Activated CD4-positive, alpha-beta T cell treated with anti-CD3 and anti-CD28 coated beads for 24 hours (primary cell): ENCODE measurements at places on chromosomes 4 and X.

GRCh38 chrX:28312965-28313364 lies 274.3 kb upstream of the IL1RAPL1 start:
- DNase-seq: no peak

DNA sequence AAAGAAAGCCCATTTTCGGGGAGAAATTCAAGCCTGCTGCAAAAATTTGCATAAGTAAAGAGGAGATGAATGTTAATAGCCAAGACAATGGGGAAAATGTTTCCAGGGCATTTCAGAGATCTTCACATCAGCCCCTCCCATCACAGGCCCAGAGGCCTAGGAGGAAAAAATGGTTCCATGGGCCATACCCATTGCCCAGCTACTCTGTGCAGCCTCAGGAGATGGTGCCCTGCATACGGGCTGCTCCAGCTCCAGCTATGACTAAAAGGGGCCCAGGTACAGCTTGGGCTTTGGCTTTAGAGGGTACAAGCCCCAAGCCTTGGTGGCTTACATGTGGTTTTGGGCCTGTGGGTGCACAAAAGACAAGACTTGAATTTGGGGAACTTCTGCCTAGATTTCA lies 168.0 kb upstream of the DIPK2B start:
- DNase-seq: no peak

- DNase-seq: no peak
Observed at GRCh38 chr4:183666088-183666487, 7.0 kb downstream of the TRAPPC11 start.

- DNase-seq: no peak
Observed at GRCh38 chrX:109624641-109625616, at the start of gene KCNE5. Gene KCNE5, minus strand, starts transcription at chrX:109625172. Its CDS starts 152 bp downstream, at chrX:109625020.

GRCh38 chr4:138437263-138437851 lies 195.2 kb upstream of the SLC7A11 start:
- no peak for DNase-seq

GRCh38 chr4:77454858-77455257 lies 150.8 kb upstream of the CXCL13 start:
- DNase-seq: no peak

DNA sequence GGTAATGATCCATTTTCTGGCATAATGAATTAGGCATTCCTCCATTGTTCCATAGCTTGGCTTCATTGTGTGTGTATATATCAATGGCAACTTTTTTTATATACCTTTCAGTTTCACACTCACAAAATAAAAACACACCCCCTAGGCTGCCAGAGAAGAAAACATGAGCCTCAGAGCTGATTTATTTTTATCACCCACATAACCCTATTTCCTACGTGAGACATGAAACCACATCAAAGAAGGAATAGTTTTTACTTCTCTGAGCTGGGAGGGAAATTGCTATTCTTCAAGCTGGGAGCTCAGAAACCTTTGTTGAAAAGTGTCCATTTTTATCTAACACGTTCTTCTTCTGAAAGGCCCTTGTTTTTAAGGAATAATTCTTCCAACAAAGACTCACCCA lies 126.7 kb upstream of the RAI2 start:
- no peak for DNase-seq

DNA sequence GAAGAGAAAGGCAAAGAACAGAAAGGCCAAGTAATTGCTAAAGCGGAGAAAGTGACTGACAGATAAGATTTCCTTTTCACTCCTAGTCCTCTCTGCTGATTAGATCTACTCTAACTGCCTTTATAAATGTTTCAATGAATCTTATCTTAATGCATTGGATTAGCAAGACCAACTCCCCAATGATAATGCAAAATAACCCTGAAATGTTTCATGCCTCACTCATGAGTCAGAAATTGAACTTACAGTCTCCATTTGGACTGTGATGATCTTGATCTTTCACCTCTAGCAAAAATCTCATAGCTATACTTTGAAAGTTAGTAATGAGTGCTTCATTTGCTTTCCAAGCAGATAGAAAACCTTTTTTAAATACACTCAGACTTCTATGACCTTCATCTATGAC lies 26.5 kb downstream of the SLC10A7 start:
- no peak for DNase-seq

DNA sequence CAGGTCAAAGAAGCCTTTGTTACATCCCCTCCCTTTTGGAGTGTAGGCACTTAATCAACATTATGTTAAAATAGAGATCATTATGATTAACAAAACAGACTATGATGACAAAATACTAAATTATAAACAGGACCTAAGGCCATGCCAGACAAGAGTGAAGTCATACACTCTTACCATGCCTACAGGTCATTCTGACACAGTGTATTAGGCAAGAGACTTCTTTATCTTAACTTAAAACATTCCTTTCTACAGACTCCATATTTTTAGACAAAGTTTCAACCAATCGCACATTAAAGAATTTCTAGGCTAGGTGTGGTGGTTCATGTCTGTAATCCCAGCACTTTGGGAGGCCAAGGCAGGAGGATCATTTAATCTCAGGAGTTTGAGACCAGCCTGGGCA lies 128.6 kb upstream of the SLC34A2 start:
- DNase-seq: no peak

DNA sequence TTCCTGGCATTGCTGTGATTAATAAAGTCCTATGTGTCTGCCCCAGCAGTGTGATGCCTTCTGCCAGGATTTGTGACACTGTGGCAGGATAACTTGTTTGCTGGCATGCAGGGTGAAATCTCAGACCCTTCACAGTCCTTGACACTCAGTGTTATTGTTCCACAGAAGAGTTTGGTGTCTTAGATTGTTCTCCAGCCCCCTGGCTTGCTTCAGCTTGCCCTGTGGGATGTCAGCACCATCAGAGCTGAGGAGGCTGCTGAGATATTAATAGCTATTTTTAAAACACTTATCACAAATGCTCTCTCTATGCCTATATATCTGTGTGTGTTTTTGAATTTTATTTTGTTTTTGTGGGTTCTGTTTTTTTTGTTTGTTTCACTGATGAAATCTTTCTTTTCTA lies 136.9 kb downstream of the TSPAN5 start:
- DNase-seq: no peak

DNA sequence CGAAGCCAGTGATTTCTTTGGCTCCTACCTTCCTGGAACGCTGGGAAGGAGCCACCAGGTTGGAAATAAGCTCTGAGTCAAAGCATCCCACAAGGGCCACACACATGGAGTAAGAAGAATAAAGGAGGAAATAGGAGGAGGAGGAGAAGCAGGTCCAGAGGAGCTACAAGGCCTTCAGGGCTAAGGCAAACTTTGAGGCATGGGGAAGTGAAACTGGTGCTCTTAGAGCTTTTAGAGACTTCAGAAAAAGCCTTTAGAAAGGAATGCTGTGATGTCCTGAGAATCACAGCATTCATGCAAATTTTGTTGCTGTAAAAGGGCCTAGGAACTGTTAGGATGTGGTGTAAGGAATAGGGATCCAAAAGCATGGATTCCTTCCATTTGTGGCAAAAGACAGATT lies 135.9 kb upstream of the ARHGEF9 start:
- DNase-seq: no peak

DNA sequence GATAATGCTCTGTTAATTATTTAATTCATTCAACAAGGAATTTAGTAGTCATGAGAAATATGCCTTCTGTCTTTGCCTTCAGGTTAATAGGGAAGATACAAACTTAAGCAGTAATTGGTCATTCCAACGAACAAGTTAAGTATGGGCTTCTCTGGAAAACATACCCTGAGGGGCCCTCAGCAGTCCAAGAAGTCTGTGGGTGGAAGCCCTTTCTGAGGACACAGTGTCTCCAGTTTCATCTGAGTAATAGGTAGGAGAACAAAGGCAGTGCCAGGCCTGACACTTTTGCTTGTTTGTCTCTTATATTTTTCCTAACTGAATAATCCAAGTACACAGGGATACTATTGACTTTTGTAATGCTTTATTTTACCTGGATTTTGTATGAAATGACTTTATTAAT lies 262.5 kb downstream of the FBXW7 start:
- DNase-seq: no peak

- DNase-seq: no peak
Observed at GRCh38 chr4:11053601-11054220, 369.1 kb upstream of the CLNK start.

DNA sequence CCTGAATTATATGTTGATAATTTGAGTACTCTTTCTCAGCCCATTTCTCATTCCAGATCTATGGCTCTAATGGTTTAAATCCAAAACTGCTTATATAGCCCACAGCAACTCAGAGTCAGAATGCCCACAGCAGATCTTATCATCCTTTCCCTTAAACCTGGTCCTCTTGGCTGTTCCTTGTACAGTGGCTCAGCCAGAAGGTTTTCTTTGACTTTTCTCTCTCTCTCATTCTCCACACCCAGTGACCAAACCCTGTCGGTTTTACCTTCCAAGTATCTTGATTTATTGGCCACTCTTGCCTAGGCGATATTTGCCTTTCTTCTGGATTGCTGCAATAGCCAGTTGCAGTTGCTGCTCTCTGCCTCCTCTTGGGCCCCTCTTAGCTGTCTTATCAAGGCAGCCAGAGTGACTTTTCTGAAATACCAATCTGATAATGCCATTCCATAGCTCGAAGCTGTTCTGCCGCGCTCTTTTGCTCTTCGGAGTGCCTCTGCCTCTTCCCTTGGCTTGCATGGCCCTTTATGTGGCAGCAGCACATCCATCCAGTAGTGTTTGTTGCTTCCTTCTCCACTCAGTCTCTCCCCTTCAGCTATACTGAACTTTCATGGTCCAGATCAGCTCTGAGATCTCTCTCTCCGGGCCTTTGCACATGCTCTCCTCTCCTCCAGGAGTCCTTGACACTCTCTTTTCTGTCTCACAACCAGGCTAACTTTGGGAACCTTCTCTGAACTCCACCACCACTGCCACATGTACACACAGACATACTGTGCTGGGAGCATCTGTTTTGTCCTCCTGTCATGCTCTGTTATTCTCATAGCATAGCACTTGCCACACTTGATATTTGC lies 11.8 kb downstream of the GAB1 start:
- no peak for DNase-seq

GRCh38 chr4:148998719-148999118 lies 556.5 kb upstream of the NR3C2 start:
- no peak for DNase-seq

- no peak for DNase-seq
Observed at GRCh38 chr4:179768996-179769395, 2326.8 kb upstream of the AGA start.

DNA sequence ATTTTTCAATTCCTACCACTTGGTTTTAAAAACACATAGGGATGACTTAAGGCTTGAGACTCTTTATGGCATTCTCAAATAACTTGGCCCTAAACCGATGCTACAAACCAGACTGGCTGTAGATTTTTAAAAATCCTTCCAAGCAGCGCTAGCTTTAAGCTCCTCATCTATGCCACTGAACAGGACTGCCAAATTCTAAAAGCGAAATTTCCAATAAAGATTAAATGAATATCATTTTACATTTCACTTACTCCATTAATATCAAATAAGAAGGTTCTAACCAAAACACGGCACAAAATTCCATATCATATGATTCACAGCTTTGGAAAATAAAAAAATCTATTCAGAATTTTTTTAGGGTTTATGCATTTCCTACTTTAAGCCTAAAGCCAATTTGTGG lies 134.2 kb downstream of the FANCB start:
- no peak for DNase-seq

DNA sequence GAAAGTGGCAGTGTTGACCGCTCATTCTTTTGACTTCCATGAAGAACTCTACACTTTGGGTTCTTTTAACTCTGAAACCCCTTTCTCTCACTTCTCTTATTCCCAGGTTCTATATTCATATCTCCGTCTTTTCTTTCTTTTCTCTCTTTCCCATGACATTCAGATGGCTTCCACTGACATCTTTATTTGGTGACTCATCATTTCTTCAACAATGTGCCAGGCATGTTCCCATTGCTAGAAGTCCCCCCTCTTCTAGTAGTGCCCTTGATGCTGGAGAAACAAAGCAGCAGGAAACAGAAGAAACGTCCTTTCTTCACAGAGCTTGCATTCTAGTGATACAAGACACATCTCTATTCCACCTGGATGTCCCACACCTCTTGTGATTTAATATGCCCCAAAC lies 33.3 kb downstream of the PKD2 start:
- DNase-seq: no peak

DNA sequence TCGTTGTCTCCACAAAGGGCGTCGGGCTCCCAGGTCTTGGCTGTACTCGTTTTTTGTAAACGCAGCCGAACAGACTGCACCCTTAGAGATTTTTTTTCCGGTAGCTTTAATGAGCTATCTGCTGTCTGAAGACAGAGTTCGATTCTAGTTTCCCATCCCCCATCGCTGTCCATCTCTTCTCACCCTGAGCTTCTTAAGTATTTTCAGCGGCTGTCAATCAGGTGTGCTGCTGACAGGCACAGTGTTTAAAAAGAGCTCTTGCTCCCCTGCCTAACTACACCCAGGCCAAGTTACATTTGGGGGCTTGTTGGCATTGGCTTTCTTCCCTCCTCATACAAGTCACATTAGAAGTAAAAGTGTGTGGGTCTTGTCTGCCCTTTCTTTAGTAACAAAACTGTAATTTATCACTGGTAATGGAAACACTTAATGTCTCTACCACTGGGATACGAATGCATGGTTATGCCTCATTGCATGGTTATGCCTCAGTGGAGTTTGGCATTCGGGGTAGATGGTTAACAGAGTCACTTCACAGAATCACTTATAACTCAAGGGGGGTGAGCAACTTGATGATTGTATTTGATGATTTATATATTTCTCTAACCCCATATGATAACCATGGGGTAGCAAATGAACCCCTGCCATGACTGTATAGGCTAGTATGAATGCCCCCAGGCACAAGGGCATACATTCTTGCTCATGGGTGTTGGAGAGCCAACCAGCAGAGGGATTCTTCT lies 1.4 kb upstream of the ARHGAP6 start:
- no peak for DNase-seq

GRCh38 chrX:46670316-46670715 lies 88.6 kb downstream of the SLC9A7 start:
- no peak for DNase-seq

DNA sequence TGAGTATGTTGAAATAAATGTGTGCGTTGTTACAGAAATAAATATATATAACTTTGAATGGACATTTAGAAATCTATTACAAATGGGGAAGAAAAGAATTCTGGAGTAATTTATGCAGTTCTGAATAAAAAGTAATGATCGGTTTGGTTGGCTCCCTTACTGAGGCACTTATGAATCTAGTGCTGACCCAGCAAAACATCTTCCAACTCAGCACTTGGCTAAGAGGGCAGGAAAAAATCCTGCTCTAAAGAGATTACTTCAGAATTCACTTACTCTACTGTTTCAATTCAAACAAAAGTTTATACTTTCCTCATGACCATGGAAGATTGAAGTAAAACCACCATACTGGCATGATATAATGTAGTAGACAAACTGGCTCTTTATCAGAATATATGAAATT lies 123.9 kb upstream of the RXFP1 start:
- no peak for DNase-seq

GRCh38 chr4:69843932-69844331 lies 16.0 kb downstream of the SULT1E1 start:
- DNase-seq: no peak

- no peak for DNase-seq
Observed at GRCh38 chr4:6235901-6236640, 33.6 kb upstream of the WFS1 start.

DNA sequence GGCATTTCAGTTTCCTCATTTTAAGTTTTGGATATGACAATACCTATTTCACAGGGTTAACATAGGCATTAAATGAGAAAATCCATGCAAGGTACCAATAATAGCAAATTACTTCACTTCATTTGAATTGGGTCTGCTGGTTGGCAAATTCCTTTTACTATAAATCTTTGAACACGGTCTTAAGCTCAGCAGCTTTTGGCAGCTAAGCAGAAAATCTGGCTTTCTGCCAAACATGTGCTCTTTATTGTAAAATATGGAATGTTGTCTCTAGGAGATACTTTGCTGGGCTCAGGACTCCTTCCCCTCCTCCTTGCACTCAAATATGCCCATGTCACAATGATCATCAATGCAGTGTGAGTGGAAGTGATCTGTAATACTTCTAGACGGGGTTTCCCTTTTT lies 16.8 kb upstream of the DMP1 start:
- no peak for DNase-seq
